Right lung (tissue), 10 donors: ENCODE measurements at places on chromosomes 2 and 18.
A peak's percentile ranks its signal among the peaks of the same experiment; 100 is the strongest.

DNA sequence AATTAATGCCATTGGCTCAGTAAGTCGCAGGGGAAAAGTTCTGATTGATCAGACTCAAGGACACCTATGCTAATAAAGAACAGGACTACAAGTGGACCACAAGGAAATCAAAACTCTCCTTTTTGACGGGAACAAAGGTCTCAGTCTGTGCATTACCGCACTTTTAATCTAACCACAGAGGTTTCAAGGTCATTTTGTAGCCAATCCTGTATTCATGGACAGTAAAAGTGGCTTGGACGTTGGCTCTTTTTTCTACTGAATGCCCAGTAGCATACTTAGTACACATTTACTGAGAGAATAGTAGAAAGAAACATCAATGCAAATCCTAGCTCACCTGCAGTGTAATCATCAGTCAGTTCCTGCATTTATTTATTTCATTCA lies 471.9 kb downstream of the PID1 start:
- DNase-seq, result no peak

DNA sequence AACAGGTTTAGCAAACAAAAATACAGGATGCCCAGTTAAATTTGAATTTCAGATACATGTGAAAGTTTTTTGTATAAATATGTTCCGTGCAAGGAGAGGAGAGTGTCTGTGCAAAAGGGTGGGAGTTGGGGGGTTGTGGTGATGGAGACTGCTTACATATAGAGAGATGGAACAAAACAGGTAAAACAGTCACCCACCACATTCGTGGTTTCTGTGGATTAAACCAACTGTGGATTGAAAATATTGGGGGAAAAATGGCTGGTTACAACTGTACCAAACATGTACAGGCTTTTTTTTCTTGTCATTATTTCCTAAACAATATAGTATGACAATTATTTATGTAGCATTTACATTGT lies 245.7 kb downstream of the TNS1 start:
- no peak for DNase-seq

DNA sequence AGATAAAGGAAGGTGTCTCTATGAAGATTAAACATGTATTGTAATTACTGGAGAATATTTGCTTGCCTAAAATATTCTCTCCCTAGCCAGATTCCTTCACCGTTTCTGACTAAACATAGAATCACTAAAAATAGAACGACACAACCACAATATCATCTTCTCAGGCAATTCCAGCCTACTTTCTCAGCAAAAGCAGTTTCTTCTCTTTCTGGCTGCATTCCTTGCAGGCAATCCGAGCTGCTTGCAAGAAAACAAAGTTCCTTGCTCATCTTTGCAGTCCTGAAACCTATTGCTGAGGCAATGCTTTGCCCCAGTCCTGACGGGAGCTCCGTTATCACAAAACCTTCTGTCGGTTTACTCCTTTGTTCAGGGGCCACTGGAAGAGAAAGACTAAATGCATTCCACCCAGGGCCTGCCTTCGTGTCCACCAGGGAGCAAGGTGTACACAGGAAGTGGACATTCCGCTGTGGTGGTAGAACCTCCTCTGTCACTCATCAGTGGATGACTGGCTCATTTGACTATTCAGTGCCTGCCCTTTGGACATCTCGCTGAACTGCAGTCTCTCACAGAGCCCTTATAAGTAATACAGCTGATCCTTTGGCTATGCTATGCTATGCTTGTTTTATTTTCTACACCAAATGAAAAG lies 239.2 kb upstream of the DOK6 start:
- no peak for DNase-seq

DNA sequence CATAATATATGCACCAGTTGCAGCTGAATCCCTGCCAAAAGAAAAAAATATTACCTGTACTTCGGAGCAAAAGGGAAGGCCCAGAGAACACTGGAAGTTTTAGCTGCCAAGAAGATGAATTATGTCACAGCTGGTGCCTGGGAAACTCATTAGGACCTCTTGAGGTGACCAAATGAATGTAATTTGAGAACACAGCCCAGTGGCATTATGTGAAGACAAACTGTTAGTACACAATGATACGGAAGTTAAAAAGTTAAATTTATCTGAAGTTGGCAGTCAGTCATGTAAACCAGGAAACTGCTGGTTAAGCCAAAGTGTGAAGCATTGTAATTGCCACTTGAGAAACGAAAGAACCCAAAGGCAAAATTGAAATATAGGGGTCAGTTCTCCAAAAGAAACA lies 80.7 kb downstream of the EML4 start:
- DNase-seq, result peak; percentile 46

DNA sequence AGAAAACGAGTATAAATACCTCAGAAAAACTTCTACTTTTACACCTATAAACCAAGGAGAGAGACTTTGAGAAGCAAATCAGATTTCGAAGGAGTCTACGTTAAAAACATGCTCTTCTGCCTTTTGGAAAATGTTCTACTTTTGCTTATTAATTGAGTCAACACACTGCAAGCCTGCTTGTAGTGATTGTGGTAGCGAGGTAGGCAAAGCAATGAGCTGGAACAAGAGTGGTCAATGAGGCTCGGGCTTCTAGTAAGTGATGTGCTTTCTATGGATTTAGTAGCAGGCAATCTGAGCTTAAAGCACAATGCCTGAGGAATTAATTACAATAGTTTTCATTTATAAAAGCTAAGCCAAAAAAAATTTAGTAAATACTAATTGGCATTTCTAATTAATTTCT lies 103.4 kb upstream of the TFCP2L1 start:
- DNase-seq, result no peak

DNA sequence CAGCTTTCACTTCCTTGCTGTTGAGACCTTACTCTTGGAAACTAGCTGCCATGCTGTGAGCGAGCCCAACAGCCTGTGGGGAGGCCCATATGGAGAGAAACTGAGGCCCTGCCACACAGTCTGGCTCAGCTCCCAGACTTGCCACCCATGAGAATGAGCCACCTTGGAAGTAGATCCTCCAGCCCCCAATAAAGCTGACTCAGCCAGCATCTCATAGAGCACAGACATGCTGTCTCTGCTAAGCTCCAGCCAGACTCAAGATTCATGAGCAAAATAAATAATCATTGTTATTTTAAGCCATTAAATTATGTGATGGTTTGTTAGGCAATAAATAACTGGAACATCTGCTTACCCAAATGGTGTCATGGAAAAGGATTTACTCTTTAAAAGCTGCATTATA lies 53.6 kb upstream of the DDX18 start:
- no peak for DNase-seq

DNA sequence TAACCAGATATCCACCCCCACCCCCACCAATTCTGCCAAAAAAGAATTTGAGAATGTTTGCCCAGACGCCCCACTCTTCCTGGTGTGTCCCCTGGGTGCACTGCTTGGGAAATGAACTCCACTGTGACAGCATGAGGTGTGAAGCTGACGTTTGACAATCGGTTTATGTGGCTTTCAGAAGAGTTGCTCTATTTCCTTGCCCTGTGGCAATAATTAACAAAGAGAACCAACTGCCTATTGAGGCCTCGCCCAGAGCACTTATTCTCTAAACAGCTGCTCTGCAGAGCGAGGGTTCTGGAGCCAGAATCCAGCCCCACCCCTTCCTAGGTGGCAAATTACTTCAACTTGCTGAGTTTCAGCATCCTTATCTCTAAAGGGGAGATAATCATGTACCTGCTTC lies 115.8 kb upstream of the SIX3 start:
- no peak for DNase-seq

- DNase-seq, result no peak
Measured at GRCh38 chr2:88545118-88545517, 82.1 kb downstream of the EIF2AK3 start.

GRCh38 chr2:101974663-101975062 lies 17.1 kb upstream of the IL1R2 start:
- no peak for DNase-seq

DNA sequence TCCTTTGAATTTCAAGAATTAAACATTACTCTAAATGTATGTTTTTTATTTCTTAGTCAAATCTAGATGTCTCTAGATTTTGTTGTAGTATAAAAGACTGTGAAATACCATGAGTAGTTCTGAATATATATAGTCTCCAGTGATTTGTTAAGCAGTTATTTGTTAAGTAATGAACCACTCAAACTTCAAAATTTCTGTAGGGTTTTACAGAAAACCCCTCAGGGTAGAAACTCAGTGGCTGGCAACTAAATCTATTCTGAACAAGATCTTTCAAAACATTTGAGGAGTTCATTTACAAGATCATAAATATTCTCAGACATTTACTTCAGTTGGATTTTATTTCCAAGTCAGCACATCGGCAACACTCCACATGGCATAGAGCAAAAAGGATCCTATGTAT lies 35.8 kb upstream of the ACSL3 start:
- no peak for DNase-seq

DNA sequence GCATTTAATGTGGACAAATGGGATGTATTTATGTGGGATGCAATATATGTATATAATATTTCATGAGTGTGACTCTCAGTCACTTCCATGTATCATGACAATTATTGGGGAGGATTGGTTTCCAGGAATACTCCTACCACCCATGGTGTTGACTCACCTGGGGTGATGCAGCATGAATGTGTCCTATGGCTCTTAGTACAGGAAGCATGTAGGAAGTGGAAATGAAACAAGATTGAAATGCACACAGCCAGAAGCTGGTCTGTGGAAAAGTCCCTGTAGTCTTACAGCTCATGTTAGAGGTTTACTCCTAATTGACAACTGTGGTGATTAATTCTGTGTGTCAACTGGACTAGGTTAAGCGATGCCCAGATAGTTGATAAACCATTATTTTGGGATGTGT lies 89.3 kb upstream of the HAAO start:
- DNase-seq, result no peak

DNA sequence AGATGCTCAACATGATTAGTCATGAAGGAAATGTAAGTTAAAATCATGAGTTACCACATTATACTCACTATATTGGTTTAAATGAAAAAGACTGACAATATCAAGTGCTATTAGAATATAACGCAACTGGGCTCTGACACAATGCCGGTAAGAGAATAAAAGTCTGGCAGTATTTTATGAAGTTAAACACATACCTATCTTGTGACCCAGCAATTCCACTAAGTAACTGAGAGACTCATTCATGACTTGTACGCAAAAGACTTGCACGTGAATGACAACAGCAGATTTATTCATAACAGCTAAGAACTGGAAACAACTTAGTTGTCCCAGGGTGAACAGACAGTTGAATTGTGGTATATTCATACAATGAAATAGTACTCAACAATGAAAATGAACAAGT lies 342.1 kb downstream of the SLC4A3 start:
- no peak for DNase-seq

DNA sequence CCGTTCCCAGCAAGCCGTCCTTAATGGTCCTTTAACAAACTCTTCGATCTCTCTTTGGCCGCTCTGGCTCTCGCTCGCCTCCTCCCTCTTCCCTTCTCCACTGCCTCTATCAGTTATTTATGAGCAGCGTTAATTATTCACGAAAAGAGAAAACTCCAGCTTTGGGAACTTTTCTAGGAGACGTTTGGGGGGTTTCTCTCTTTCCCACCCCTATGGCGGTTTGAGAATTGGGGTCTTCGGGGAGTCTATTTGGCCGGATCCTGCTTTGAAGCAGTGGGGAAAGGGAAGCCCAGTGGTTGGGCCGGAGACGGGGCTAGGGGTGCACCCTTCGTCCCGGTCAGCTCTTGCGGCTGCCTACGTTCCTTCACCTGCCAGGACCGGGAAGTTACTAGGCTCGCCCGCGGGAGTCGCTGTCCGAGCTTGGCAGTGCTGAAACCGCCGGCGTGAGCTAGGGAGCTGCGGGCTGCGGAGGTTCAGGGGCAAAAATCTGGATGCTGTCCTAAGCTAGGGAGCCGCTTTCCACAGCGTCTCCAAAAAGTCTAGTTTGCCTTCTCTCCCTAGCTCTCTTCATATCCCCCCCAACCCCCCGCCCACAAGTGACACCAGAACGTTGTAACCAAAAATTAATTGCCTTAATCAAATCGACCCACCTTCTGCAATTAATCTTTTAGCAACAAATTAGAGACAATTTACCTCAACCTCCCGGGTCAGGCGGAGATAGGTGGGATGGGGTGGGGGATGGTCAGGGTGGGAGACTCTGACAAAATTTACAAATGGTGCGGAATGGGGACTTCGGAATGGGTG lies 8.9 kb upstream of the SKOR2 start:
- DNase-seq, result peak; percentile 13

DNA sequence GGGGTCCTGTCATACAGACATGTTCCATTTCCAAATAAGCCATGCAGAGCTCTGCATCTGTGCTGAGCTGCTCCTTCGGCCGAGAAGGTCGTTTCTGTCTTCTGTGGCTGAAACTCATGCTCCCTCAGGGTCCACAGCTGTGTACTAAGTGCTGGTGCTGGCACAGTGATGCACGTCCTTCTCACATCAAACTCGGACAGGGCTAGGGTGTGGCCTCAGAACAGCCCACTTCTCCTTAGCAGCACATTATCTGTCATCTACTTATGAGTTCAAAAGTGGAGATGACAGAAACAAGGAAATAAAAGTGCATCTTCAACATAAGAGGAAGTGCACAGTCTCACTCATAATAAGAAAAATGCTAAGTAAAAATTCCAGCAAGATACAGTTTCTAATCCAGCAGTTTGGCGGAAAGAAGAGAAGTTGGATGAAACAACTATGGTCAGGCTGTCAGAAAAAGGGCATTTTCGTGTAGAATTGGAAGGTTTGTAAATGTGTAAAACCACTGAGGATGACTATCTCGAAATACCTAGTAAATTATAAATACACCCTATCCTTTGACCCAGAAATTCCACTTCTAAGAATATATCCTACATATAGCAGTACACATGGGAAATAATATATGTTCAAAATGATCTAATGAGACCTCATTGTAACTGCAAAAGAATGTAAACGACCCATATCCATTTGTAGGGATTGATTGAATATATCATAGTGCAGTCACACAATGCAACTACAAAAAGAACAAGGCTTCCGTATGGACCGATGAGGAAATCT lies 53.7 kb upstream of the APCDD1 start:
- DNase-seq, result no peak

DNA sequence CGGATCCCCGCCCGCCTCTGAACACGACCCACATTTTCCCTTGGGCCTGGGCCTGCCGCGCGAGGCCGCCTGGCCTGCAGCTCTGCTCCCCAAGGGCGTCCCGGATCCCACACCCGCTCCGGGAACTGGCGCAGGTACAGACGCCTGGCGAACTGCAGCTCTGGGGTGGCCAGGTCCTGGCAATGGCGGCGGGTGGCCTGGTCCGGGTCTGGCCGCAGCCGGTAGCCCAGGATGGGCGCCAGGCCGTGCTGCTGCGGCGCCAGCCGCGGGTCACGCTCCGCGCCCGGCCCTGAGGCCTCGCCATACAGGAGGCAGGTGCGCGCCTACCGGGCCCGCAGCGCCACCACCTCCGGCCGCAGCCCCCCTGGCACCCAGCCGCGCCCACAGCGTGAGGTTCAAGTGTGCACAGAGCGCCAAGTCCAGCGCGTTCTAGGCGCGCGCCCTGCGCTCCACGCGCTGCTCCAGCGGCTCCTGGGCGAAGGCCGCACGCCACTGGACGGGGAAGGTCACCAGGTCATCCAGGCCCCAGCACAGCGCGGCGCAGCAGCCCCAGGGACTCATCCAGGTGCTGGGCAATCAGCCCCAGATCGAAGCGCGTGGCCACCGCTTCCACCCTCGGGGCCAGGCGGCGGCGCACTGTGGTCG lies 9.5 kb downstream of the AQP12A start:
- DNase-seq, result no peak

- DNase-seq, result no peak
Measured at GRCh38 chr2:70889716-70890037, 46.0 kb upstream of the ATP6V1B1 start.

- DNase-seq, result no peak
Measured at GRCh38 chr2:79789811-79790210, 277.0 kb downstream of the CTNNA2 start.
